ENCODE measurements at places on chromosomes 3 and 15.

- no peak for DNase-seq
Measured at GRCh38 chr15:41894251-41894790, 468 bp upstream of the SPTBN5 start.

DNA sequence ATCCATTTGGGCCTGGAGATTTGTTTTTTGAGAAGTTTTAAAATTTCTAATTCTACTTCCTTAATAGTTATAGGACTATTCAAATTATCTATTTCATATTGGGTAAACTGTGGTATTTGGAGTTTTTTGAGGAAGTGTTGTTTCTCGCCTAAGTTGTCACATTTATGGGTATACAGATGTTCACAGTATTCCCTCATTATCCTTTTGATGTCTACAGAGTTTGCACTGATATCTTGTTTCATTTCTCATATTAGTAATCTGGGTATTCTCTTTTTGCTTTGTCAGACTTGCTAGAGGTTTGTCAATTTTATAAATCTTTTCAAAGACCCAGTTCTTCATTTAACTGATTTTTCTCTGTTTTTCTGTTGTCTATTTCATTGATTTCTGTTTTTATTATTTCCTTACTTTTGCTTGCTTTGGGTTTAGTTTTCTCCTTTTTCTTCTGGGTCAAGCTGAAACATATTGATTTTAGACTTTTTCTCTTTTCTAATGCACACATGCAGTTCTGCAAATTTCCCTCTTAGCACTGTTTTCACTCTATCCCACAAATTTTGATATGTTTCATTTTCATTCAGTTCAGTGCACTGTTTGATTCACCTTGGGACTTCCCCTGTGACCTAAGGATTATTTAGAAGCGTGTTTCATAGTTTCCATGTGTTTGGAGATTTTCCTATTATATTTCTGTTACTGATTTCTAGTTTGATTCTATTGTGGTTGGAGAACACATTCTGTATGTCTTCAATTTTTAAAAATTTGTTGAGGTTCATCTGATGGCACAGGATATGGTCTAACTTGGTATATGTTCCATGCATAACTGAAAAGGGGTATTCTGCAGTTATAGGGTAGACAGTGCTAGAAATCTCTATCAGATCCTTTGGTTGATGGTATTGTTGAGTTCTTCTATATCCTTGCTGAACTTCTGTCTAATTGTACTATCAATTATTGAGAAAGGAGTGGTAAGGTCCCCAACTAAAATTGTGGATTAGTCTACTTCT is 79.6 kb downstream of the SUMF1 start:
- no peak for DNase-seq

- DNase-seq = no peak
Measured at GRCh38 chr3:31744913-31745312, 212.2 kb downstream of the STT3B start.

GRCh38 chr15:65619626-65620290 is 2.0 kb upstream of the SLC24A1 start:
- no peak for DNase-seq

DNA sequence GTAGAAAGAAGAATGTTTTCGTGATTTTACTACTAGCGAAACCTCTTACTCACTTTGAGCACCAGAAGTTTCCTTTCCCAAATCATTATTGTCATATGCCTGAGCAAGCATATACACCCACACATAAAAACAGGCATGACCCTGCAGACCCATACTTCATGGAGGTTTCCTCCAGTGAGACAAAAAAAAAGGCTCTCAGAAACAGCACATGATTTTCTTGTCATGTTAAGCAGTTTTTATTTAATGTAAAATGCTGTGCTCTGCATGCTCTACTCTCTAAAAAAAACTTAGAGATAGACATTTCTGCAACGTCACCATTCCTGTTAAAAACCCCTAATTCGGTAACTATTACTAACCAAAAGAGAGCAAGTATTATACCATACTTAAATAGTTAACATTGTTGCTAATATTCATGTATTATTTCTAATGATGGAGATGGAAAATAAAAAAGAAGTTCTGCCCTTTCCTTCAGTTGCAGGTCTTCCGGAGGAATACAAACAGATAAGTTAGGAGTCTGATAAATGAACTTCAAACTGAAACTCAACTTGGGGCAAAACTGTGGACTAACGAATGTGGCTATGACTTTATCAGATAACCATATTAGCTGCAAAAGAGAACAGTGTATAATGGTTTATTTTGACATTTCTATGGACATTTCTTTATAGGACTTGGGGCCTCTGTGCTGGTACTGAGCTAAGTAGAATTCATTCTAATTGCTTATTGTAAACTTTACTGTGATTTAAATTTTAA is 15.9 kb downstream of the CD200R1 start:
- DNase-seq = no peak

GRCh38 chr3:58470363-58471024 is 21.4 kb upstream of the KCTD6 start:
- DNase-seq = no peak

- DNase-seq = no peak
Measured at GRCh38 chr15:73812806-73813465, 59.8 kb upstream of the INSYN1 start.

DNA sequence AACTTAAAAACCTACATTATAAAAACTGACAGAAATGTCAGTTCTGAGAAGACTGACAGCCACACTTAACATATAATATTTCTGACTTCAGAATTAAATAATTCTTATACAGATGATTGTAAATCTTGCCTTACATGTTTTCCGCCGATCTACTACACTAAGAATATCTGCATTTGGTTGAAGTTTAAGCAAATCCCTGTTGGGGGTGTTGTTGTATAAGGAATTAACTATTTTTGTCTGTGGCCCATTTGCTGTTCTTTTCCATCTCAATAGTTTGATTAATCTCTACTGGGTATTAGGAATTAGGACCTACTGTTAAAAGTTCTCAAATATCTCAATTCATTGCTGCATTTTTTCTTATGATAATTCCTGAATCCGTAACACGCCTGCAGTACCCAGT is 838.3 kb upstream of the ROBO1 start:
- DNase-seq = no peak
